ENCODE measurements at places on chromosomes 11 and 22.

DNA sequence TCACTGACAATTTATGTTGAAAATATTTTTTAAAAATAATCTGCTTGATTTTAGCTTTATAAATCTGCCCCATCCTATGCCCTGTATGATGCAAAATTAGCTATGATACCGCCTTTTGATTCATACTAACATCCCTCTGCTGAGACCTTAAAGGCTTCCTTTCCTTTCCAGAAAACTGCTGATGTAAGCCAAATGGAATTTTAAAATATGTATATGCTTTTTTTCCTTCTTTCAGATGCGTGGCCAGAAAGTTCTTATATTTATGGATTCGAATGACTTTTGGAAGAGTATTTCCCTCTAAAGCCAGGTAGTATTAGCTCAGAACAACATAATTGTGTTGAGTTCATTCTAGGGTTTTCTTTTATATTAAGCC lies 34.5 kb downstream of the SFI1 start:
- DNase-seq, result no peak

DNA sequence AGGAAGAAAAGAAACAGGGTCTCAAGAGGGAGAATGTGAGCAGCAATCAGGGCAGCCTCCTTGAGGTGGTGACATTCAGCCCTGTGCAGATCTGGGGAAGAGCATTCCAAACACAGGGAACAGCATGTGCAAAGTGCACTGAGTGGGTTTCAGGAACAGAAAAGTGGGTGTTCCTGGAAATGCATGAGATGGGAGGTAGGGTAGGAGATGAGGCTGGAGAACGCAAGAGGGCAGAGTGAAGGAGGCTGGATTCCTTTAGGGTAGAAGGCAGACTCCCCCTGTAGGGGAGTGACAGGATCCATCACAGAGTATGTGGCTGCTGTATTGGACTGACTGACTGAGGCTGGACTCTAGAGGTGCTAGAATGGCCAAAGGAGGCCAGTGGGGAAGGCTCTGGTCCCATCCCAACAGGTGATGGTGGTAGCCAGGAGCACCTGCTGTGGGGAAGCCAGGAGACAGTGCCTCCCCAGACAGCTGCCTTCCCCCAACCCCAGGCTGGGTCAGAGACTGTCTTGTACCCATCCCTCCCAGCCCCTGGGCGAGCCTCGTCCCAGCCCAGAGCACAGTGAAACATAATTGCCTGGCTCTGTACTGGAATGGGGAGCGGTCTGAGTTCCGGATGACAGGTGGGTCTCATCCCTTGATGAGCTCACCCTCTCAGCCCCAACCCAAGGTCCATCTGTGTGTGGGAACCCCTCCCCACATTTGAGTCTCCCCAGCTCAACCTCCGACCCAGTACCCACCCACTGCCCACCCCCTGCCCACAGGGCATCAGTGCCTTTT lies 419.4 kb downstream of the MN1 start:
- DNase-seq, result no peak

GRCh38 chr11:11848891-11849746 lies 7.3 kb downstream of the USP47 start:
- peak; percentile 67 for DNase-seq

- peak; percentile 49 for DNase-seq
Measured at GRCh38 chr11:44556735-44557409, 8.6 kb upstream of the CD82 start.

GRCh38 chr22:37503850-37504249 lies 15.4 kb downstream of the CARD10 start:
- peak; percentile 24 for DNase-seq

DNA sequence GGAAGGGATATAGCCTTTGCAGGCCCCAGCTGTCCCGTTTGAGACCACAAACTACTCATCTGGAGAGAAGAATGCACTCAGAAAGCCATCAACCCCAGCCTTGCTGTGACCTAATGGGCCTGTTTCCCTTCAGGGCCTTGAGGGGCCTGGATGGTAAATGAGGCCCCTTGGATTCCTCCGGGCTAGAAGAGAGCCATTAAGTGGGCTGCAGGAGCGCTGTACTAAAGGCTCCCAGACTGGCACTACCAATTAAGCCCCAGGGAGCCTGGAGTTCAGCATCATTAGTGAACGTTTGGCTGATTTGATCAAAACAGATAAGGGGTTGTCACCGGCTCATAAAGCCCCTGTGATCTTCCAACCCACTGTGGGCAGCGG lies 23.0 kb downstream of the CD5 start:
- no peak for DNase-seq

- DNase-seq, result no peak
Measured at GRCh38 chr11:28366549-28367346, 258.6 kb downstream of the METTL15 start.

- DNase-seq, result peak; percentile 52
Measured at GRCh38 chr11:32960553-32961164, 55.0 kb upstream of the DEPDC7 start.

- no peak for DNase-seq
Measured at GRCh38 chr22:42368379-42369249, 63.6 kb downstream of the NFAM1 start.

GRCh38 chr11:9017773-9018172 lies 14.0 kb upstream of the NRIP3 start:
- DNase-seq, result no peak

DNA sequence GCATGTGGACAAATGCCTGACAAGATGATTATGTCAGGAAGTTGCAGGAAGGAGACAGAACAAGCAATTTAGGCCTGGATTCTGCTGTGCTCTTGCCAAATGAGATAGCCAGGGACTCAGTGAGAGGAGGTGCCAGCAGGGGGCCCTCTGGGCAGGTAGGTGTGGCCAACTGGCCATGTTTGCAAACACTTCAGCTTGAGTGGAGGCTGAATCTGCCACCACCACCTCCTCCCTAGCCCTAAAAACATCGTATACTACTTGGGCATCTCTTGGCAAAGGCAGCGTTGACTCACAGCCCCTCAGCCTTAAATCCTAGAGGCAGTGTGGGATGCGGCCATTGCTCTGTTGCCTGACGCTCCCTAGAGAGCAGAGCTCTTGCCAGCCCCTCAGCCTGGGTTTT lies 95.1 kb upstream of the PLET1 start:
- peak; percentile 41 for DNase-seq

DNA sequence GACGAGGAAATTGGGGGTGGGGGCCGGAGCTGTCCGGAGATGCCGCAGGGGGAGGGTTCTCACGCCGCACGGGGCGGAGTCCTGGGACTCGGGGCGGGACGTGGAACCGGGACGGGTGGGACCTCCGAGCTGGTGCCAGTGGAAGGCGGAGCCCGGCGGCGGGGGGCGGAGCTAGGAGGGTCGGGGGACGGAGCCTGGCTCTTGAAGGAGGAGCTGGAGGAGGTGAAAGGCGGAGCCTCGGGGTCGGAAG lies 271 bp downstream of the FKBP2 start:
- peak; percentile 96 for DNase-seq

GRCh38 chr11:126444072-126444471 lies 88.6 kb downstream of the ST3GAL4 start:
- DNase-seq, result no peak

DNA sequence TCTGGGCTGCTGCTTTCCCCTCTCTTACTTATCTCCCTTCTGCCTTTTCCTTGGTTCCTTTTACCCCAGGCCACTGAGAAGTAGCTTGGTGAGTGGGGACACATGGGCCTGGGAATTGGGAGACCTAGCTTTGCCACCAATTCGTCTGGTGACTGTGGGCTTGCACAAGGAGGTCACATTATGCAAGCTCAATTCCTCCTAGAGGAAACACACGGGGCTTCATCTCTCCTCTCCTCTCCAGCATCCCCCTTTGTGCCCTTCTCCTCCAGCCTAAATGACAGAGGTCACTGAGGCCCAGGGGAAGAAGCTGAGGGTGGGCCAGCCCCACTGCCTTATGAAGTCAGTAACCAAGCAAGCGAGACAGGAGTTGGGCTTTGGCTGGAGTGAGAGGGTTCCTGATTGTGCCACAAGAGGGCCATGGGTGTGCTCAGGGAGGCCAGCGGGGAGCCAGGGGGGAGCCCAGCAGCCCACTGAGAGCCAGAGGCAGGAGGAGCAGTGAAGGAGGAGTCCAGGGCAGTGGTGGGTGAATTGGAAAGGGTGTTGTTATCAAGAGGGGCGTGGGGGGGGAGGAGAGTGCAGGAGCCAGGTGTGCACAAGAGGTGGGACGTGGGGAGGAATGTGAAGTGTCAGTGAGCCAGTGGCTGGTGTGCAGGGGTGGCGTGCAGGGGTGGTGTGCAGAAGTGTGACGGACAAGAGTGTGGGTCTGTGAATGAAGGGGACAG lies 2.0 kb downstream of the CLCF1 start:
- DNase-seq, result peak; percentile 65

GRCh38 chr22:50323900-50324299 lies 2.9 kb downstream of the DENND6B start:
- DNase-seq, result no peak
